Activated CD4-positive, CD25-positive, alpha-beta regulatory T cell treated with anti-CD3 and anti-CD28 coated beads, Interleukin-2, amount 50 U/mL, for 16 hours (primary cell): ENCODE measurements at places on chromosomes 12 and 14.

GRCh38 chr14:31926123-31926522, 151.0 kb upstream of the ARHGAP5 start:
- DNase-seq: no peak

DNA sequence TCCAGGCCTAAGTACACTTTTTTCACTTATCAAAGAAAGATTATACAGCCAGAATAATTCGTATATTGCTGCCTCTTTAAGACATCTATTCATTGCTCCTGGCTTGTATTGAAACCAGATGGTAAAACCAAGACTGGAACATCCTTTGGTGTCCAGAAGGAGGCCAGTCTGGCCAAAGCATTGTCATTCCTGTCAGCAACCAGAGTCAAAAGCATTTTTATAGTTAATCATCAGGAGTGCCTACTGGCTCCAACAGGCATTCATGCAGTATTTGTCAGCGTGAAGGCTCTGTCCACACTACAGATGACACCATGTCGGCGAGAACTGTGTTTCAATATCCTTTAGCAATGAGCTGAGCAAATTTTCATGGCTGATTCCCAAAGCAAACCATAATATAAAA, 118.0 kb upstream of the G2E3 start:
- no peak for DNase-seq

DNA sequence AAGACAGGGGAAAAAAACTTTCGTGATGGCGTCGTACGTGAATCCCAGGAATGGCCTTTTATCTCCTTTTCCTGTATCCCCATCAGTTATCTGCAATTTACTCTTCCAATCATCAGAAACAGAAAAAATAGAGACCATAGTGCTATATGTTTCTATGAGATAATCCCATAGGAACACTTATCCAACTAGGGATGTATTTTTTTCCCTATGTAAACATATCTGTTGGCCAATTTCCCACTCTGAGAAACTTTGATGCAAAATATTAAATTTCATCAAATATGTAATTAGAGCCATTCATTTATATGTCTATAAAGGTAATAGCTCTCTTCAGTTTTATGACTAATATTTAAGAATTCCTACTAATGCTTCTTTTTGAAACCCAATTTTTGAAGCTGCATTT, at the start of gene OR4K13:
Gene OR4K13 (minus strand): TSS at position 101 of the 400 bp plus-strand sequence. CDS start 1,280 bp downstream, outside the sequence.
- DNase-seq: no peak

- no peak for DNase-seq
Observed at GRCh38 chr14:91413547-91414474, 3.8 kb downstream of the CCDC88C start.

GRCh38 chr14:74577247-74577947, 34.6 kb downstream of the LTBP2 start:
- DNase-seq: no peak

DNA sequence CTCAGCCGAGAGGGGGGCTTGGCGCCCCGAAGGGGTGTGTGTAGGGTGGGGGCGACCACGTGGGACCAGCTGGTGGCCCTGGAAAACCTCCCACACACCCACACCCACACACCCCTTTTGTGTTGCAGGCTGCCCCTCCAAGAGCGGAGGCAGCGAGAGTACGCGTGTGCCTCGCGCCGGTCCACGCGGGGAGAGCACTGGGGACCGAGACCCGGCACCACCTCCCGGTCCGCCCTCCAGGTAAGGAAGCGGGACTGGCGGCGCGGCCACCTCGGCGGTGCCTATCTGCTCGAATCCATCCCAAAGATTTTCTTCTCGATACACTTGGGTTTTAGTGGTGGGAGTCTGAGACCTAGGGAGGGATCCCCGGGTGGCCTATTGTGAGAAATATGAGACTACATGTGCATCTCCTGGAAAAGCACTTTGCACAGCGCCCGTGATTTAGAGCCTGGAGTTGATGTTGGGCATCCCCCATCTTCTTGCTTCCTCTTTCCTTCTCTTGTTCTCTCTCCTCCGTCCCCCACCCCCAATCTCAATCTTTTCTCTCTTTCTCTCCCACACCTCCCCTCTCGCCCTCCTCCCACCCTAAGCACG, 393 bp downstream of the SYT1 start:
- no peak for DNase-seq

DNA sequence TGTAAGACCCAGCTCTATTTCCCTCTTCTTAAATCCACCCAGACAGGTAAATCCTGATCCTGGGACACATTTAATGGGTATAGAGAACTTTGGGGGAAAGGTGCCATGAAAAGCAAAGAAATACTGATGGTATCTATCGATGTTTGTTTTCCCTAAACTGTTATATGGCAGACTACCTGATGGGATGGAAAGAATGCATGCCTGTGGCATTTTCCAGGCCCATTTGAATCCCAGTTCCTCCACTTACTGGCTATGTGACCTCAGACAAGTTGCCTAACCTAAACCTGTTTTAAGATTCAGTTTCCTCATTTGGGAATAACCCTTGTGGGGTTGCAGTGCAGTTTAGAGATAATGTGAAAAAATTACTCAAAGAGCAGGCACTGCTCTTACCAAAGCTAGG, 404.5 kb downstream of the FUT8 start:
- no peak for DNase-seq

- DNase-seq: no peak
Observed at GRCh38 chr14:53519137-53519536, 366.0 kb upstream of the DDHD1 start.

DNA sequence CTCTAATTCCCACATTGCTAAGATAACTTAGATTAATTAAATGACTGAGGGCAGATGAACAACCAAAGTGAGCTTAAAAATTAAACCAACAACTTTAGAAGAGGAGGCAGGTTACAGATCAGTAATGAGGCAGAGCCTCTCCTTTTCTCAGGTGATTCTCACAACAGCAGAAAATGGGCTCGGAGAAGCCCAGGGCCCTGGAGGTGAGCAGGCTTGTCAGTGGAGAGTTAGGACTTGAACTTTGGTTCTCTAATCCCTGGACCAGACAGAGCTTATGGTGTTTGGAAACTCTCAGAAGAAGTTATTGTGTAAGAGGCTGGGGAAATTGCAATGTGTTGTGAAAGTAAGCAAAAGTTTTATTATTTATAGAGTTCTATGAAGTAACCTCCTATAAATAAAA, 2.8 kb downstream of the TRHDE start:
- DNase-seq: no peak

- no peak for DNase-seq
Observed at GRCh38 chr12:96210376-96211055, 16.3 kb downstream of the ELK3 start.

- DNase-seq: no peak
Observed at GRCh38 chr12:30414507-30414906, 281.2 kb downstream of the IPO8 start.

GRCh38 chr14:67188326-67188725, 914 bp upstream of the GARIN2 start:
- DNase-seq: no peak

DNA sequence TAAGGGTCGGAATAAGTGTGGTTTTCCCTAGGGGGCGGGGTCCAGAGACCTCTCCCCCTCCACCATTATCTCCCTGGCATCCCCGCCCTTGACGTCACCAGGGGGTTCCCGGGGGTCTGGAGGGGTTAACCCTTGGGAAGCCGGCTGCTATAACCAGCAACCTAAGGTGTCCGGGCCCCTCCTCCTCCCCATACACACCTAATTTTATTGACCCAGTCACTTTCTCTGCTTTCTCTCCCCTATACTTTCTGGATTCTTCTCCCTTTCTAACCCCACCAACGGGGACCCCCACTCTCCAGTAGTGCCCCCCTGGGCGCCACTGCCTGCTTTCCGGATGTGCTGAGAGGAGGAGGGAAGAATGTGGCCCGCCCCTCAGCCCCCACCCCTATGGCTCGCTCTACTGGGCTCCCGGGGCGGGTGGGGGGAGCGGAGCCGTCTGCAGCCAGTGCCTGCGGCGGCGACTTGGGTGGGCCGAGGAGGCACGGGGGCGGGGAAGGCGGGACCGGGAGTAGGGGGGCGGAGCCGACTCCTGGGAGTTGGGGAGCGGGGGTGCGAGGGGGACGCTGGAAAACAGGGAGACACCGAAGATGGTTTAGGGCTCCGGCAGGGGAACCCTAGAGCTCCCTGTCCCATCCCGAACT, 1.8 kb downstream of the GLI1 start:
- no peak for DNase-seq

- DNase-seq: no peak
Observed at GRCh38 chr12:76942267-76942666, 63.4 kb upstream of the CSRP2 start.

DNA sequence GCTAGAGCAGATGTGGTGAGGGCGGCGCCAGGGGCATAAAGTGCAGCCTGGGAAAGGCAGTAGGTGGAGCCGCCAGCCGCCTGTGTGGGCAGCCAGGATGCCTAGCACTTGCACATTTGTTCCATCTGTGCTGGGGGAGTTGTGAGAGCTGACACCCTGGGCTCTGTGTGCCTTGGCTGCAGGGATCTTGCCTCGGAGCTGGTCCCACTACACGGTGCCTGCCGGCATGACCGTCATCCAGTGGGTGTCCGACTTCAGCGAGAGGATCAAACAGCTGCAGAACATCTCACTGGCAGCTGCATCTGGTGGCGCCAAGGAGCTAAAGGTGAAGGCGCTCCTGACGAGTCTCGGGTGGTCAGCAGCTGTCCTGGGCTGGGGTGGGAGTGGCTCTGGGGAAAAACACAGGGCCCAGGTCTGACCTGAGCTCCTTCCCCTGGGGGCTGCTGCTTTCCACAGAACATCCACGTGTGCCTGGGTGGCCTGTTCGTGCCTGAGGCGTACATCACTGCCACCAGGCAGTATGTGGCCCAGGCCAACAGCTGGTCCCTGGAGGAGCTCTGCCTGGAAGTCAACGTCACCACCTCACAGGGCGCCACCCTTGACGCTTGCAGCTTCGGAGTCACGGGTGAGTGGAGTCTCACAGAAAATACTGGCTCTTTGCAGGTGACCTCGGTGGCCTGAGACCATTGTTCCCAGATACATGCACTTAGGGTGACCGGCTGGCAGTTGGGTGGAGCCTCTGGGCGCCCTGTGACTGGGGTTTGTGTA, 37.4 kb downstream of the HSP90AA1 start:
- DNase-seq: no peak

DNA sequence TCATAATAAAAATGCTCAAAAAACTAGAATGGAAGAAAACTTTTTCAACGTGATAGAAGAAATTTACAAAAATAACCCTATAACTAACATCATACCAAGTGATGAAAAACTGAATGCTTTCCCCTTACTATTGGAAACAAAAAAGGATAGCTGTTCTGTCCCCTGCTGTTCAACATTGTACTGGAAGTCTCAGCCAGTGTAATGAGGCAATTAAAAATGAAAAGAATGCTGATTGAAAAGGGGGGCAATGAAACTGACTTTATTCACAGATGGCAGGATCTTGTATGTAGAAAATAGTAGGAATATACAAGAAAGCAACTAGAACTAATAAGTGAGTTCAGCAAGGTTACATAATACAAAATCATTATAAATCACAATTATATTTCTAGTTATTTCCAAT, 337.9 kb upstream of the KITLG start:
- DNase-seq: no peak

DNA sequence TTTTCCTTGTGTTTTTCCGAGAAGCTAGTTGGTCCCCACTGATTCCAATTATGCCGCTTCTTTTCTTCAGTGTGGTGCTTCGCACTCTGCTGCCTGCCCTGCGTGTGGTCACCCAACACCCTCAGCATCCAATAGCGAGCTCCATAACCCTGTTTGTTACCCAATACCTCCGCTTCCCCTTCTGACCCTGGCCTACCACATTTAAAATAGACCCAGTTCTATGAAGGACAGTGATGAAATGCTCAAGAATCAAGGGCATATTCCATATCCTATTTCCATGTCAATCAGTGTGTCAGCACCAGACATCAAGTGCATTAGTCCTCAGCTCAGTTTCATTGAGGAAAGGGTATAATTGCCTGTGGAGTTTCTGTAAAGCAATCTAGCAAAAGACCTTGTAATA, 9.5 kb downstream of the NDRG2 start:
- no peak for DNase-seq
